LNCaP clone FGC (cell line): ENCODE measurements at places on chromosomes 7 and 10.

- DNase-seq = no peak
Observed at GRCh38 chr10:119919271-119919670, 26.7 kb downstream of the SEC23IP start.

DNA sequence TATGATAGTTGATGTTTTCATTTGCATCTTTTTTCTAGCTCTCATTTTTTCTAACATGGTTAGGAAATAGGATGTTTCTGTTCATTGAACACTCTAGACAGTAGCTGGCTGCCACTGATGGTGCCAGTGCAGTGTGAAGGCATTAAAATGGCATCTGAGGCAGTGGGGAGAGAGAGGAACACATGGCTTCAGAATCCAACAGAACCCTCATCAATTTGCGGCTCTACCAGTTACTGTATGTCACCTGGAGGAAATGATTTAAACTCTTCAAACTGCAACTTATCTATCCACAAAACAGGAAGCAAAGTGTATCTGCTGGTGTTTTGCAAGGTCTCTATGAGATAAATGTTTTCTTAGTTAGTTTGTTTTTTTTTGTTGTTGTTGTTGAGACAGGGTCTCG, 305.2 kb upstream of the PRKCQ start:
- no peak for DNase-seq

DNA sequence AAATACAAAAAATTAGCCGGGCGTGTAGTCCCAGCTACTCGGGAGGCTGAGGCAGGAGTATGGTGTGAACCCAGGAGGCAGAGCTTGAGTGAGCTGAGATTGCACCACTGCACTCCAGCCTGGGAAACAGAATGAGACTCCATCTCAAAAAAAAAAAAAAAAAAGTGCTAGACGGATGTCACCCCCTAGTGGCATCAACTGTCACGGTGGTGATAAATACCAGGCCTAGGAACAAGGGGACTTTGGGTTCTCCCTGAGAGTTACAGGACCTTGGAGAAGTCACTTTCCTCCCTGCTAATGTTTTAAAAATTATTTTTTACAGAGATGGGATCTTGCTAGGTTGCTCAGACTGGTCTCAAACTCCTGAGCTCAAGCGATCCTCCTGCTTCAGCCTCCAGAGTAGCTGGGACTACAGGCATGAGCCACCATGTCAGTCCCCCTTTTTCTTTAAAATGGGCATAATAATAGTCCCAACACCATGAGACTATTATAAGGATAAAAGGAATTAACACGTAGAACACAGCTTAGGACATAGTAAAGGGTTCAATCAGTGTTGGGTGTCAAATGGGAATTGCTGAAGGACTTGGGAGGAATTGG, 2.6 kb upstream of the TMEM130 start:
- no peak for DNase-seq

GRCh38 chr7:90181485-90181884, 27.2 kb downstream of the STEAP1 start:
- DNase-seq = peak; percentile 96

- DNase-seq = no peak
Observed at GRCh38 chr7:51591223-51591622, 274.6 kb upstream of the COBL start.
